ENCODE measurements at places on chromosomes 7 and 10.

GRCh38 chr10:361203-362081 is 226.2 kb downstream of the ZMYND11 start:
- H3K27ac ChIP-seq = no peak overlapping the region
- no peak overlapping the region for H3K4me3 ChIP-seq
- H3K27me3 ChIP-seq = no peaks in the 10 kb centered on the region
- no peaks in the 10 kb centered on the region for H3K36me3 ChIP-seq

GRCh38 chr7:44488955-44489354 is 1.5 kb downstream of the NUDCD3 start:
- no peak for DNase-seq
- no peaks in the 10 kb centered on the region for H3K27me3 ChIP-seq
- peaks cover 5% of the 10 kb centered on the region for H3K36me3 ChIP-seq
- H3K4me3 ChIP-seq = peak overlapping the region; percentile 98
- H3K4me1 ChIP-seq = peaks cover 7% of the 10 kb centered on the region

- no peaks in the 10 kb centered on the region for H3K36me3 ChIP-seq
- no peaks in the 10 kb centered on the region for H3K4me1 ChIP-seq
- H3K27ac ChIP-seq = no peak overlapping the region
- no peak for DNase-seq
- H3K4me3 ChIP-seq = no peak overlapping the region
- H3K27me3 ChIP-seq = no peaks in the 10 kb centered on the region
These were observed 70.0 kb downstream of the CAMK1D start for GRCh38 chr10:12419262-12419847.

DNA sequence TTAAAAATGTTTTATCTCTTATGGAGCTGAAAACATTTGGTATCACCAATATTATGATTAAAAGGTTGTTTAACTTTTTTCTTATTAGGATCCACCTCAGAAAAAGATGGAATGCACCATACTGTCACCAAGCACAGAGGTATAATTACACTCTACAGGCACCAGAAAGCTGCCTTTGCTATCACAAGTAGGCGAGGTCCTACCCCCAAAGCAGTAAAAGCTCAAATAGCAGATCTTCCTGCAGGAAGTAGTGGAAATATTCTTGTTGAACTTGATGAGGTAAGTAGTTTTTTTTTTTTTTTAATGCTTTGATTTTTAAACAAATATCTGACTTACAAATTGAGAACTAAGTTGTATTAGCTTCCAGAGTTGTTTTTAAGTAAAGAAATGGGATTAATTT is 68.5 kb downstream of the BTAF1 start:
- no peak overlapping the region for H3K27ac ChIP-seq
- no peak for DNase-seq
- H3K4me1 ChIP-seq = no peaks in the 10 kb centered on the region

DNA sequence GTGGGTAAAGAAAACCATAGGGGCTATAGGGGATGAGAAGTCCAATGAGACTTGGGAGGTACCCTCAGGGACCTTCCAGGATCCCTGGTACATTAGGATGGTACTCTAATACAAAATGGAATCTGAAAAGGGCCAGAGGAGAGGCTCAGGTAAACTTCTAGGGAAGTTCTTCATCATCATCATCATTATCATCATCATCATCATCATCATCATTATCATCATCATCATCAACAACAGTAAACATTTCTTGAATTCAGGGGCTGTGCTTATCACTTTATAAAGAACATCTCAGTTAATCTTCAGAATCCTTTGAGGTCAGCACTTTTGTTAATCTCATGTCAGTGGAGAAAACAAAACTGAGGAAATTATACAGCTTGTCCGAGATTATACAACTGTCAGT is 50.1 kb downstream of the PLPP4 start:
- H3K27ac ChIP-seq = no peak overlapping the region
- no peak overlapping the region for H3K4me3 ChIP-seq
- no peaks in the 10 kb centered on the region for H3K36me3 ChIP-seq

GRCh38 chr7:13117103-13117502 is 429.7 kb downstream of the ARL4A start:
- no peaks in the 10 kb centered on the region for H3K36me3 ChIP-seq
- no peak overlapping the region for H3K27ac ChIP-seq
- DNase-seq = peak; percentile 44
- H3K4me3 ChIP-seq = no peak overlapping the region
- no peaks in the 10 kb centered on the region for H3K27me3 ChIP-seq

- H3K27me3 ChIP-seq = no peaks in the 10 kb centered on the region
- no peak overlapping the region for H3K4me3 ChIP-seq
- no peak overlapping the region for H3K27ac ChIP-seq
- H3K36me3 ChIP-seq = no peaks in the 10 kb centered on the region
- no peak for DNase-seq
These were observed 278.1 kb downstream of the DPP6 start for GRCh38 chr7:154330318-154330717.

All from GM23338 (cell line).